ENCODE measurements at places on chromosomes 2 and 18.

DNA sequence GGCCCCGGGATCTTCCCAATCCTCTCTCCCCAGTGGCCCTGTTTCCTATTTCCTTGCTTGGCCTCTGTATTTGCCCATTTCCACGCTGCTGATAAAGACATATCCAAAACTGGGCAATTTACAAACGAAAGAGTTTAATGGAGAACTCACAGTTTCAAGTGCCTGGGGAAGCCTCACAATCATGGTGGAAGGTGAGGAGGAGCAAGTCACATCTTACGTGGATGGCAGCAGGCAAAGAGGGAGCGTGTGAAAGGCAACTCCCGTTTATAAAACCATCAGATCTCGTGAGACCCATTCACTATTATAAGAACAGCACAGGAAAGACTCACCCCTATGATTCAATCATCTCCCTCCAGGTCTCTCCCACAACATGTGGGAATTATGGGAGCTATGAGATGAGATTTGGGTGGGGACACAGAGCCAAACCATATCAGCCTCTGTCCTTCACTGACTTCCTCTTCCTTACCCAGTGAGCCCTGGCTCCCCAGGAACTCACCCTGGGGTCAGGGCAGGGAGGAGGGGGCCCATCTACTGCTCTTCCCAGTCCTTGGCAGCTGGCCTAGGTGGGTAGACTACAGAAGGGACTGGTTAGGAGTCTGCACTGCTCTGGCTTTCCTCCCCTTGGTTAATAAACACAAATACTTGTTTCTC is 105.8 kb upstream of the MYCN start:
- no peak for DNase-seq

- no peak for DNase-seq
Observed at GRCh38 chr2:102276549-102277201, 34.7 kb upstream of the IL1RL1 start.

DNA sequence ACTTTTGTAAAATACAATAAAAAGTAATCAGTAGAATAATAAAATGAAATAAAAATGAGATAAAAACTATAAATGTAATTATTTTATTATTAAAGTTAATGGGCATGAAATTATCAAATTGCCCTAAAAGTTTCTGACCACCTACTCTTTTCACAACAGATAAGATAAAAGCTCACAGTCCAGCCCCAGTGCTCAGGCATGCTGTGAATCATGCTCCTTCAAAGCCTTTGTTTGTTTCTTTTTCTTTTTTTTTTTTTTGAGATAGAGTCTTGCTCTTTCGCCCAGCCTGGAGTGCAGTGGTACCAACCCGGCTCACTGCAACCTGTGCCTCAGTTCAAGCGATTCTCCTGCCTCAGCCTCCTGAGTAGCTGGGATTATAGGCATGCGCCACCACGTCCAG is 181.7 kb downstream of the ANKRD44 start:
- DNase-seq: no peak

GRCh38 chr2:26043862-26044696 is 10.2 kb downstream of the RAB10 start:
- DNase-seq: peak; percentile 35

DNA sequence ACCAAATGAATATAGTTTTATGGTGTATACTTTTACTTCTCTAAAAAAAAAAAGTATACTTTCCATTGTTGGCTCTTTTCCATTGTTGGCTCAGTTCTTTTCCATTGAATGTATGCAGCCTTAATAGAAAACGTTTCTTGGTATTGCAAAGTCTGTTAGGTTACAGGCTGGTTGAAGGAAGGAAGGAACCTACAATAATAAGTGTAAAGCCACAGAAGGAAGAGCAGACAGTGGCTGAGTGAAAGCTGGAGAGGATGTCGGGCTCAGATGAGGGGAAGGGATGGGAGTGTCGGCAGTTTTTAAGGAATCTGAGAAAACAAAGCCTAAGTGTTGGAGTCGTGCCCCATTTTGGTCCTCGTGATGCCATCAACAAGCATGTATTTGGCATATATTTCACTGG is 6.8 kb downstream of the COPS8 start:
- no peak for DNase-seq

GRCh38 chr2:64698668-64699444 is 45.1 kb upstream of the SERTAD2 start:
- no peak for DNase-seq

DNA sequence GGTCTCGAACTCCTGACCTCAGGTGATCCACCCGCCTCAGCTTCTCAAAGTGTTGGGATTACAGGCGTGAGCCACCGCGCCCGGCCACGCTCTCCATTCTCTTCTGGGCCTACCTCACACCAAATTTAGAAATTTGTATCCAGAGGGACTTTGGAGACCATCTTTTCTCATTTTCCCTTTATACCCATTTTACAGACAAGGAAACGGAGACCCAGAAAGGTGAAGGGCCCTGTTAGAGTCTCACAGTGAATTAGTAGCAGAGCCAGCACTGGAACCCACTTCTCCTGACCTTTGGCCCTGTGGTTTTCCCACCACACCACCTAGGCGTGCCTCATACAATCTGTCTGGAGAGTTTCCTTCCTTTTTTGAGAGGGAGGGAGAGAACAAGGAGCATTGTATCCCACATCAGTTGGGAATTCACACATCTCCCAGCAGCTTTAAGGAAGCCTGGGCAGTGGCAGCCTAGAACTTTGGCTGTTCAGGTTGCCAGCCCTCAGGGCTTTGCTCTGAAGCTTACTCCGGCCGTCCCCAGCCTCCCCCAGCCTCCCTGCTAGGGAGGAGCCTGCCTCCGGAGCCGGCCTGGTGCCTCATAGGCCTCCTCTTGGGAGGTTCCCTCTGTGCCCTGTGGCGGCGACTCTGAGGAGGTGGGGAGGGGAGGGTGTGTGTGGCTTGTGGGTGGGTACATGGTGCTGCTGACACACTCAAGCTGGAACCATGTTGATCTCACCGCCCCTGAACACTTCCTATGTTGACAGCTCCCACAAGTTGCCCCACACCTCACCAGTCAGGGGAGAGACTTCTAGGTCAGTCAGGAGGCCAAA is 13.8 kb downstream of the FOSL2 start:
- peak; percentile 94 for DNase-seq

DNA sequence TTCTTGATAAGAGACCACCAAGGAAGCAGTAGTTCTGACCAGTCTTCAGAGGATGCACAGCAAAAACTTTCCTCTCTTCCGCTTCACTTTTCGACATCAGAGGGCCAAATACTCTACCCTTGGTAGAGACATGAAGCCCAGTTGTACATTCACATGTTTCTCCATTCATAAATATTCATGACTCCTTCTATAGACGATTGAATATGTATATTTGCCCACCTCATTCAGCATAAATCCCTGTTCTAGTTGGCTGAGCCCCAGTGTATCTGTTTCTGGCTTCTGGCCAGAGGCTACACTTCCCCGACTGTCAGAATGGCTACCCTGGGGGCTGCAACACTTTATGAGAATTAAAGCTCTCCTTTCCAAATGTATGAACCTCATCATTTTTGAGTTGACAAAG is 258.5 kb downstream of the ASXL3 start:
- DNase-seq: no peak

GRCh38 chr2:187470698-187471097 is 22.6 kb upstream of the CALCRL start:
- DNase-seq: no peak

DNA sequence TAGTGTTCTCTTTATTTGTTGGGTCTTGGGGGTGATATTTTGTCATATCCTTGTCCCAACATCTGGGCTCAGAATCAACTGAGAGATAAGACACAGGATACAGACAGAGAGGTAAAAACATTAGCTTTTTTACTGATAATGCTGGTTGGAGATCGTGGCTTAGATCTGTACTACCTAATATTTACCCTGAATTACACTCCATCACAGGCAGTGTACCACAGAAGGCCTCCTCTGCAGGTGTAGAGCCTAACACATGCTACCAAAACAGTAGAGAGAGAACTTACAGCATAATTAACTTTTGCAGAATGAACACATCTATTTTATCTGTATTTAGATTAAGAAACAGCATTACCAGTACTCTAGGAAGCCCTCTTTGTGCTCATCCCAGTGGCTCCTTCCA is 6.8 kb downstream of the AGPS start:
- no peak for DNase-seq

GRCh38 chr18:63999871-64000270 is 30.0 kb downstream of the SERPINB8 start:
- DNase-seq: no peak

- no peak for DNase-seq
Observed at GRCh38 chr2:157784823-157785175, 91.3 kb downstream of the ACVR1 start.

DNA sequence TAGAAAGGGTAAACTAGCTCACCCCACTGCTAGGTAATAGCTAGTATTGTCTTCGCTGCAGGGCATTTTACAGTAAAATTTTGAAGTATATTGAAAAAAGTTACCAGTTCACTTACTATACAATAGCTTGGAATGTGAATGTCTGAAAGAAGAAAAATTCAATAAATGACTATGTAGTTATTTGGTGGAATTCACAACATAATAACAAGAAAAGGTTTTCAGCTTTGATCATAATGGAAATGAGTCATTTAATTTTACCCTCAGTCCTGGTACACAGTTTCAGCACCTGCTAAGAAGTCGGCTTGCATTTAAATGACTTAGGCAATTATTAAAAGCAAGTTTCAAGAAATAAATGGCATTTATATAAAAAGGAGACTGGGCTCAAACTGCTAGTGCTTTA is 90.4 kb downstream of the NUP35 start:
- DNase-seq: no peak

DNA sequence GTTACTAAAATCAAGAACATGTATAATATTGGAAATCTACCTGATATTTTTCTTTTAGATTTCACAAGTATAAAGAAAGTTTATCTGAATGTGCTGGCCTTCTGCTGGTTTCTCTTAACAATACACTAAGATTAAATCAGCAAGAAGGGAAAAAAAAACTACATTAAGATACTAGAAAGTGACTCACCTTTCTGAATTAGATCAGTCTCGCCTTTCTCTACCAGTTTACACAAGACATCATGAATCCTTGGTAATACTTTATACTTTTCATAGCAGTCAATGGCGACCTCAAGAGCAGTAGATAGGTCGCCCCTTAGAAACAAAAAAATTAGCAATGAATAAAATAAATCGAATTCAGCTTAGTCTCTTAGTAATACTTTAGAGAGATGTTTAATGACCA is 61.2 kb downstream of the LRPPRC start:
- DNase-seq: no peak

- no peak for DNase-seq
Observed at GRCh38 chr18:78792736-78793135, 186.9 kb upstream of the SALL3 start.

- DNase-seq: no peak
Observed at GRCh38 chr2:230435431-230435830, 19.4 kb downstream of the SP100 start.

GRCh38 chr18:9017167-9017904 is 85.2 kb upstream of the NDUFV2 start:
- peak; percentile 95 for DNase-seq

DNA sequence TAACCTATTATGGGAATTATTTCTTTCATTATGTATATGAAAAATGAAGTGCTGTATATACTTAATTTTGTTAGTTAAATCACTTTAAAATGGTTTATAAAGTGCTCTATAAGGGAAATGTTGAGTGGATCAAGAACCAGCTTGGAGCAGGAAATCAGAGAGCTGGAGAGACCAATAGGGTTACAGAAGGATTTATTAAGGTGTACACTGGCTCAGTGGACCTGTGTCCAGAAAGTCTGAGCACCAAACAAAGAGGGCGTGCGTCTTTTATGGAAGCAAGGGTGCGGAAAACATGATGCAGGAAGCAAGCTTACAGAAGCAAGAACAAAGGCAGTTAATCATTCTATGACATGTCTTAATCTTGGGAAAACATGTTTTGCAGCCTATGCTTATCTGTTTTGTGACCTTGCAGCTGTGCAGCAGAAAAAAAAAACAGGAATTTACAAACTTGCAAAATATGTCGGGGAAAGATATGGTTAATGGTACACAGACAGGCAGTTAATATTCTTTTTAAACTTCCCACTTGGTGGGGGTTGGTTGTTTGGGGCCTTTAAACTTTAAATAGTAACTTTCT is 65.2 kb upstream of the SLC35G4 start:
- no peak for DNase-seq

GRCh38 chr2:152037743-152038435 is 61.0 kb downstream of the CACNB4 start:
- DNase-seq: no peak

DNA sequence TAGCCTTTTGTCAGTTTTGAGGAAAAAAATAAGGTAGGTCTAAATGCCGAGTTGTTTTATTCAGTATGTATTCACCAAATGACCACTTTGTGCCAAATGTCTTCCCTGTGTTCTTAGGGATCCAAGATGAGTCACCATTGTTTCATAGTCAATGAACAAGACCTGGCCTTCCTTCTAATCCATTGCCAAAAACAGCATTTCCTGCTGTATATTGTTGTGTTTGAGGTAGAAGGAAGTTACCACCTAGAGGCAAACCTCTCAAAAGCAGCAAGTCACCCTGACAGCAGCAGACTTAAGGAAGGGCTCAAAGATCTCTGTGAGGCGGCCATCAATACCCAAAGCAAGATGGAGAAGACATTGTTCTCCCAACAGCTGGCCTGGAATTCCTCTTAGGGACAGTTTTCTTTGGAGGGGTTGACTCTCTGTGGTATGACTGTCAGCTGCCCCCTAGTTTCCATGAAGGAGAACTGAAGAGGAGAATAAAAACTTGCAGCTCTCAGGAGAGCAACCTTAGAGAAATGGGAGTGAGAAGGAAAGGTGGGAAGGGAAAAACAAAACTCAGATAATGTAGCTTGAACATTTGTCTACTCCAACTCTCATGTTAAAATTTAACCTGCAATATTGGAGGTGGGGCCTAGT is 328.3 kb downstream of the LRATD1 start:
- DNase-seq: no peak

GRCh38 chr2:8252997-8253694 is 428.7 kb upstream of the ID2 start:
- no peak for DNase-seq

GRCh38 chr2:161367675-161368074 is 48.4 kb upstream of the TBR1 start:
- no peak for DNase-seq

- DNase-seq: no peak
Observed at GRCh38 chr2:242024751-242025355, 155.3 kb downstream of the RTP5 start.

DNA sequence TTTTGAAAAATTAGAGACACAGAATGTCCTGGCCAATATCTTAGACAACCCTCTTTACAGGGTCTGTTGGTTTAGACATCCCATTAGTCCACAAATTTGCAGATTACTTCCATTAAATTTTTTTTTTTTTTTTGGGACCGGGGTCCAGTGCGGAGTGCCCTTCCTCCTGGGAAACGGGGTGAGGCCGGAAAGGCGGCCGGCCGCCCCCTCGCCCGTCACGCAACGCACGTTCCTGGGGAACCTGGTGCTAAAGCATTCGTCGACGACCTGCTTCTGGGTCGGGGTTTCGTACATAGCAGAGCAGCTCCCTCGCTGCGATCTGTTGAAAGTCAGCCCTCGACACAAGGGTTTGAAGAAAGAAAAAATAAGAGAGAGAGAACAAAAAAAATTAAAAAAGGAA is 21.5 kb upstream of the RBFA start:
- DNase-seq: no peak

Measured in inflammatory macrophage (primary cell).